ENCODE measurements at places on chromosomes 5 and 9.

GRCh38 chr5:77972469-77973252 is 196.5 kb upstream of the TBCA start:
- DNase-seq = peak; percentile 24

DNA sequence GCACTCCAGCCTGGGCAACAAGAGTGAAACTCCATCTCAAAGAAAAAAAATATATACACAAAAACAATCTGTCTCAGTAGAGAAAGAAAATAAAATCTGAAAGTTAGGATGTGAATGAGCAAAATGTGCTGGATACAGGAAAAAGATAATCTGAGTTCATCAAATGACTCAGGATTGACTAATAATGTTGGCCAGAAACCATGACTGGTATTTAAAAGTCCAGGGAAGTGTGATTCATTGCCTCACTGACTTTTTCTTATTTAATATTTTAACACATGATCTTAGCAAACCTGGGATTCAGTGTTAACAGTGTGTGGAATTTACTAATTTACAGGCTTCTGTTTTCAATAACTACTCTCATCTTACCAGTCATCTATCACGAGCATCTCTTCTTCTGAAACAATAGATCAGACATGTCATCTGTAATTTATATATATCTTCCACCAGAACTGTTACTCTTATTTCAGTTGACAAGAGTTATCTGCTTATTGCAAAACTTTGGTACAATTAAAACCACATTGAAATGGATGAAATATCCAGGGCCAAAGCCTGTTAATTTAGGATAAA is 256.7 kb downstream of the CDH12 start:
- DNase-seq = peak; percentile 2

DNA sequence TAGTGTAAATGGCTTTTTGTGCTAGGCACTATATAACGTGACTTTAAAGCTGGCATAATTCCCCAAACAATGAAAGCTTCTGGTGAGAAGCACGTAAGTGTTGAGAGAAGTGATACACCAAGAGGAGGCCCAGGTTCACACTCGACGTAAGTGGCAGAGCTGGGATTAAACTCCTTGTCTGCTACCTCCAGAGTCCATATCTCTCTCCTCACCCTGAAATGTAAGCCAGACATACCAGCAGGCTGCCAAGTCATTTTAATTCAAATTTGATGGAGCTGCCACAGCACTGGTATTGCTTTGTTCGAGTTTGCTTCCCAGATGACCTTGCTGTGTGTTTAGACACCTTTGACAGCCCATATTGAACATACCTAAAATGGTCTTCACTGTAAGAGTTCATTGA is 319.7 kb downstream of the GLIS3 start:
- DNase-seq = no peak

- no peak for DNase-seq
Observed at GRCh38 chr9:91677331-91677730, 253.7 kb upstream of the NFIL3 start.

All from AG08396 (cell line).